Activated naive CD4-positive, alpha-beta T cell (primary cell): ENCODE measurements at places on chromosomes 6 and 20.

DNA sequence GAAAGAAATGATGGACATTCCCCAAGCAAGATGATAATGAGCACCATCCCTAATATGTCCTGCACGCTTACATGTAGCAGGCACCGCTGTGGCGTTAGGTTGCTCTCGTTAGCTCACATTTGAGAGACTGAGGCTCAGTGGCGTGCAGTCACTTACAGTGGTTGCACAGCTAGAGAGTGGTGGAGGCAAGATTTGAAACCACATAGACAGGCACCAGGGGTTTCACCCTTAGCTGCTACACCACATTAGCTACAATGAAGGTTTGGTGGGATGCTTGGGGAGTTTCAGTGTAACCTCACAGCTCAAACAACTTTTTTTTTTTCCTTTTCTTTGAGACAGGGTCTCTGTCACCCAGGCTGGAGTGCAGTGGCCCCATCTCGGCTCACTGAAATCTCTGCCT is 3.7 kb downstream of the COX4I2 start:
- no peak for DNase-seq

- no peak for DNase-seq
Measured at GRCh38 chr20:60117065-60117464, 158.8 kb downstream of the CDH26 start.

DNA sequence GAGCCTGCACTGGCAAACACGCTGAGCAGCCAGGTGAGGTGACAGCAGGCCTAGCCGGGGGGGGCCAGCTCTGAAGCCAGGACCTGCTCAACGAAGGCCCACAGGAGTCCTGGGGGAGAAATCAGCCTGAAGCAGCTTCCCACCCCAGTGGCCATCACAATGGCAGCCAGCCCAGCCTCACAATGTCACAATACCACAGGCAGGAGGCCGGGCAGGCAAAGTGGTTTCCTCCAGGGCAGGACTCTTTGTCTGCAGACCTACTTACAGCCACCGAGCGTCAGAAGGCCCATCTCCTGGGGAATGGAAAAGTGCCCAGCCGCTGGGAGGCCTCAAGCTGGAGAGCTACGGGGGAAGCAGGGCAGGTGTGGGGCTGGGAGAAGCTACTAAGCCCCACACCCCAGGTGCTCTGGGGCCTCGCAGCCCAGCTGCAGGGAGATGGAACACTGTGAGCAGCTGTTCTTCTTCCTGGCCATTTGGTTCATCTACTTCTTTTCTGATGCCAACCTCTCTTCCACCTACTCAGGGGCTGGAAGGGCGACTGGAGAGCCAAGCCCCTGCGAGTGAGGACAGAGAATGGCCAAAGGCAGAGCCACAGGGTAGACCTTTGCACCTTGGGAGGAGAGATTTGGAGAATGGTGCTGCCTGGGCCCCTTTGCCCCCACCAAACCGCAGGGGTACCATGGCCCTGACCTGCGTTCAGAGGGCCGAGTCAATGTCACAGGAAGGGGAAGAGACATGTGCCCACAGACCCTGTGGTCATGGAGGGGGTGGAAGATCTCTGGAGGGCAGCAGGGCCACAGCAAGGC is 22.3 kb upstream of the AVP start:
- DNase-seq: no peak

GRCh38 chr6:112743323-112743722 is 396.2 kb downstream of the RFPL4B start:
- no peak for DNase-seq

- DNase-seq: no peak
Measured at GRCh38 chr6:153367021-153367420, 235.9 kb upstream of the RGS17 start.

DNA sequence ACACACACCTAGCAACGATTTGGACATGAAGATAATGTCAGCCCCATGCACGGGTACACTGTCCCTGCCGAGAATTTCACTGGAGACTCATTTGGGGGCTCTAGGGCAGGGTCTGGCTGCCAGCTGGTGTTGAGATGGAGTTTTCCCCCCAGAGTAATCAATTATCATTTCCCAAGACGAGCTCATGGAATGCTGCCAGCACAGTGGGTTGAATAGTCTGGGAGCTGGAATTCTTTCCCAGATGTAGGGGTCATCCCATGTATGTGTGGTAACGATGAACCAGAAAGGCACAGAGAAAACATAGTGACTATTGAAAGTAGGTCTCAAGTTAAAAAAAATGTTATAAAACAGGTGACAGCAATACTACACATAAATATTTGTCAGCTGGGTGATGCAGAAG is 579.9 kb downstream of the MAFB start:
- no peak for DNase-seq

DNA sequence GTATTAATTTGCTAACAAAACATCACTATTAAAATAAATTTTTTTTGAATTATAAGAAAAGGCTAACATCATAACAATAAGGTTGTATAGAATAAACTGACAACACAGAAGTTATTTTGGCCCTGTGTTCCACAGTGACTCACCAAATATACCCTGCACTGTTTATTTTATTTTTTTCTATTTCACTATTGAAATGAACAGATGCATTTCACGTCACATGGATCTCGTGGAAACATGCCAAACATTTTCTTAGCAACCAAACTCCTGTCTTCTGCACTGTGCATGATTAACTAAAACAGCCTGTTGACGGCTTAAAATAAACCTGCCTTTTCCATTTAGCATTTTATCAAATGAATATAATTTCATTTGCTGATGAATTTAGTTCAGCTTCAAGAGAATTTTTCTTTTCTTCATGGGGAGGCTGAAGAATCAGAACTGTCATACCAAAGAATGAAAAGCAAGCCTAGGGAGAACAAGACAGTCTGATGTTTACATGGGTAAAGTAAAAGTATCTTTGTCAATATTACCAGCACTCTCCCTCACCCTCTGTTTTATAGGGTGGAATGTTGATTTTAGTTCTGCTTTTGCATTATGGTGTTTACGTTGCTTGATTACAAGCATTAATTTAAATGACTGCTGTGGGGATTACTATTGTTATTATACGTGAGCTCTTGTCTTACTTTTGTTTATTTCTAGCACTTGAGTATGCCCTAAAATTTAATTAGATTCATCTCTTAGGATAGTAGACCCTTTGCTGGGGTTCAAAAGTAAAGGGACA is 115.3 kb downstream of the LCA5 start:
- no peak for DNase-seq

GRCh38 chr20:42936482-42936881 is 253.2 kb downstream of the PTPRT start:
- DNase-seq: no peak

- DNase-seq: no peak
Measured at GRCh38 chr6:11771473-11772048, 7.0 kb downstream of the ADTRP start.

DNA sequence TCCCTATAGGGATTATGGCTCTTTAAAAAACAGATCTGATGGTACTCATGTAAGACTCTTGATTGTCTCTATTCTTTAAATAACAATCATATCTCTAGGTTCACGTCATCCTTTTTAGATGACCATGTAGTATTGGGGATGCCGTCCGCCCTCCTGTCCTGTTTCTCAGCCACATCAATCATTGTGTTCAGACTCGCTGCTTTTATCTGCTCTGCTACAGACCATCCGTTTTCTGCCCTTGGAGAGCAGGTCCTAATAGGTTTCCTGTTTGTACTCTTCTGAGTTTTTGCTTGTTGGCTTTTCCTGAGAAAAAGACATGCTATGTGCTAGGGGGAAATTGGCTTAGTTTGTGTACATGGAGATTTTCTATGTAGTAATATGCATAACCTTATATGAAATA is 76.8 kb downstream of the SASH1 start:
- no peak for DNase-seq

GRCh38 chr6:167719920-167720319 is 106.8 kb upstream of the AFDN start:
- DNase-seq: no peak

DNA sequence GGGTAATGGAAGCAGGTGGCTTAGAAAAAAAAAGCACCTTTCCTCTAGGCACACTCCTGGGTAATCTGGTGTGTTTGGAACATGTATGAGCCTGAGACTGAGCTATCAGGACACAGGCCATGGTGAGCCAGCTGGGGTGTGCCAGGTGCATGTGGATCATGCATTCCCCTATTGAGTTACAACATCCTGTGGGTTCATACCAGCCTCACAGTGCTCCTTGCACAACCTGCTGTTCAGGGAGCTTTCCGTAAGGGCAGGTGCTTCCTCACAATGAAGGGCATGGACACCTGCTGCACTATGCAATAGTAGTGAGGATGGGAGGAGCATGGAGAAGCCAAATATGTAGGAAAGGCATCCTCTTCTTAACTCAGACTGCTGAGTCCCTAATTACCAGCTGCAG is 197.2 kb upstream of the SUPT3H start:
- no peak for DNase-seq

DNA sequence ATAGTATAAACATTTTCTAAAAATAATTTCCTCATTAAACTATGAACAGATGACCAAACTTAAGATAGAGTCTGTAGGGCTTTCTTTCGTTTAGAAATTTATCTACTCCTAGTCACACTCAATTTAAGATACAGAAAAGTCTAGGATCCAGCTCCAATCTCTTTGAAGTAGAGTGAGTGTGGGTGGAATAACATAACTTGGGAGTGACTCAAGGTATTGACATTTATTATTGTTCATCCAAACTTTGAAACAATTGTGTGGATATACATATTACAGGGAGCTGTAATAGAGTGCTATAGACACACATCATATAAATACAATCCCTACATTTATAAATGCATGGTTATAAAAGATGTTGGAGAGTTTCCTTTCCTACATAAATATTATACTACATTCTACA is 715.2 kb upstream of the MANEA start:
- no peak for DNase-seq

DNA sequence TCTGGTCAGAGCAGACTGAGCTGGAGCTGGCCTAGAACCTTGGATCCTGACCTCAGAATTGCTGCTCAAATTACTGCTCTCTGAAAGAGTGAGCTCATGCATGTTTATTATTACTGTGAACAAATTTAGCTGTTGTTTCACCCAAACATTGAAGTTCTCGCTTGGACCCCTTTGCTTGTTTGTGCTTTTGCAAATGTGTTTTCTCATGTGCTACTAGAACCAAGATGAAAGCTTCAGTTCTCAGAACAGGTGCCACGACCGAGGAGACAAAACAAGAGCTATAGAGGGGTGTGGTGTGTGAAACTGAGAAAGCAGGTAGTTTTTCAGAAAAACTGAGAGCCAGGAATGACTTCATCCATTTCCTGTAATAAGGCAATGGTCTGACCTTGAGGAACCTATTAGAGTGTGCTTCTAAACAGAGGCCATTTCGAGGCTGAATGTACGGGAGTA is 50.0 kb upstream of the ESR1 start:
- no peak for DNase-seq

- DNase-seq: no peak
Measured at GRCh38 chr6:170032197-170032596, 258.7 kb downstream of the DLL1 start.

- no peak for DNase-seq
Measured at GRCh38 chr6:22432060-22432459, 135.2 kb upstream of the PRL start.

DNA sequence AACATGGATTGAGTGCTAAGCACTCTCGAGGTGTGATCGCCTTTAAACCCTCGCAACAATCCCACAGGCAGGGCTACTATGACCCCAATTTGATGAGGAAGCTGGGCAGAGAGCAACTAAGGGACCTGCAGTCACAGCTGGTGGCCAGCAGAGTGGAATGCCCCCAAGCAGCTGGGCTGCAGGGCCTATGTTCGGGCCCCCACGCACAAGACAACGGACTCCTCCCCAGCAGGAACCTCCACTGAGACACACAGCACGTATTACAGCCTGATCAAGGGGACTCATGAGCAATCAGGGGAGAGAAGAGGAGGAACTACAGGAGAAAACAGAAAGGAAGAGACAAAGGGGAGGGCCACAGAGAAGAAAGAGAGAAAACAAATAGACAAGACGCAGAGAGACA is 21.7 kb downstream of the CST7 start:
- DNase-seq: no peak

DNA sequence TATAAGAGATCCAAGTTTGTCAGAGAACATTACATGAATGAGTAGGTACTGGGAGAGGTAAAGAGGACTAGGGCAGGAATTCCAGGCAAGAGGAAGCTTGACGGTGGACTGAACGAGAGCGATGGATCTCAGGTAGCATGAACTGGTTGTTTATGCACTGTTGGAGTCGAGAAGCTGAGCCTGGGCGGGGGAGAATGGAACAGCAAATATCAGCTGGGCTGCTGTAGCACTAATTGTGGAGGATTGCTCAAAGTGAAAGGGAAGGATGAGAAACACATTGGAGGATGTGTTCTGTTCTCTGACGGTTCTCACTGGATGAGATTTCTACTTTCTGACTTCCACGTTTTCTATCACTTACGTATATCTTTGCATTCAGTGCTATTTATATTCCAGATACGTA is 164.2 kb downstream of the PHF3 start:
- DNase-seq: no peak

- no peak for DNase-seq
Measured at GRCh38 chr6:25958700-25959162, 3.9 kb upstream of the TRIM38 start.

DNA sequence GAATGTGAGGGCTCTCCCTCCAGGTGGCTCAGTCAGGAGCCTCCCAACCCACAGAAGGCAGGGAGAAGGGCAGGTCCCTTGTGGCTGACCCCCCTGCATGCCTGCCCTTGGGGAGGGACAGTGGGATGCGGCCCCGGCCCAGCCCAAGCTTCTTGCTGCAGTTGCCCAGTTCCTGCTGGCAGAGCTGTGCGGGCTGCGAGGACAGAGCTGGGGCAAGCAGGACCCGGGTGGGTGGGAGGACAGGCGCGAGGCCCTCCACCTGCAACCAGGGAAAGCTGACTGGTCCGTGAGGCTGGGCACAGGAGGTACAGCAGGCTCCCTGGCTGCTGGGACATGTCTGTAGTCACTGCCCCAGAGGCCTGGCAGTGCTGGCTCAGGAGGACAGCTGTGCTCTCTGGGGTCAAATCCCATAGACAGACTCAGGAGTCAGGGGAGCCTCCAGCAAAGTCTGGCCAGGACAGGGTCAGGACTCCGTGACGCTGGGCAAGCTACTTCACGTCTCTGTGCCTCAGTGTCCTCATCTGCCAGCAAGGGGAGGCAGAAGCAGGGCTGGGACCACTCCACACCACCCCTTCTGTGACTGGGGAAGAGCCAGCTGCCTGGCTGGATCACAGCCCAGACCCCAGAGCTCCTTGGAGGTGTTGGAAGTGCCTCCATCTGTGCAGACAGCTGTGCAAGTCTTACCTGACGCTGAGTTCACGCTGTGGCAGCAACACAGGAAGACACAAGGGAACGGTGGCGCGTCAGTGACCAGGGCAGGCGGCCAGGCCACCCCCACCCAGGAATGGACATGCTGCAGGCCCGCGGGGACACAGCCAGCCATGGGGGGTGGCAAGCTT is 13.0 kb downstream of the UCKL1 start:
- DNase-seq: no peak

DNA sequence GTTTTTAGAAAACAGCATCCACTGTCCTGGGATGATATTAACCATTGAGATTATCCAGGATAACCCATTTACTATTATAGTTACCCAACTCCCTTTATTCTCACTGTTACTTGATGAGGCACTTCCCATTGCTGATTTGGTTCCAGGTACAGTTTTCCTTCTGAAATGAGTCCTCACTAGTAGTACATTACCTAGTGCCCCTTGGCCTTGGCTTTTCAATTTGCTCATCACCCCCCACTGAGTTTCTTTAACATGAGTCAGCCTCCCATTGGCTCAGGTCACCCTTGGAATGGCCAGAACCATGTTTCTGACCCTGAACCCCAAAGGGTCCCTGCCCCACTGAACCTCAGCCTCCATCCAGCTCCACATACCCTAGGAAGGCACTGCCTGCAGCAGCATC is 28.4 kb downstream of the MDGA1 start:
- DNase-seq: no peak

- no peak for DNase-seq
Measured at GRCh38 chr6:142846883-142847287, 98.1 kb downstream of the HIVEP2 start.
